Stimulated activated CD4-positive, alpha-beta T cell treated with anti-CD3 and anti-CD28 coated beads, TNF-alpha, amount 100 ng/mL, for 24 hours (primary cell): ENCODE measurements at places on chromosomes 6 and 20.

GRCh38 chr6:56037601-56038000 lies 162.2 kb upstream of the BMP5 start:
- DNase-seq, result no peak

- no peak for DNase-seq
Observed at GRCh38 chr6:81820980-81821379, 68.5 kb upstream of the TENT5A start.

- no peak for DNase-seq
Observed at GRCh38 chr6:39590871-39591393, 134.3 kb downstream of the KIF6 start.

DNA sequence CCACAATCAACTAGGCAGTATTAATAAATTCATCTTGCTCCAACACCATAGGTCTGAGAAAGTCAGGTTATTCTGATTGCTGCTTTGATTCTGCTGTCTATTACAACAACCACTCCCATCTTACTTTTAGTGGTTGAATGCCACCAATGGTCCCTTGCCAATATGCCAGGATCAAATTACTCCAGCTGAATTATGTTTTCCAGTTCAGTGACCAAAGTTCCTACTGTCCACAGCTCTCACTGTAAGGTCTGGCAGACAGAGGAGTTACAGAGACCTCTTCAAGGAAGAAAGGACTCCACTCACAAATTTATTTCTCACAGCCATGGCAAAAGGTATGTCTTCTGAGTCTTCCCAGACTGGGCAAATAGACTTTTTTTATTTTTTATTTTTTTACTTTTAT lies 557.0 kb downstream of the HAO1 start:
- no peak for DNase-seq

- DNase-seq, result no peak
Observed at GRCh38 chr6:113293423-113293740, 563.8 kb upstream of the MARCKS start.

DNA sequence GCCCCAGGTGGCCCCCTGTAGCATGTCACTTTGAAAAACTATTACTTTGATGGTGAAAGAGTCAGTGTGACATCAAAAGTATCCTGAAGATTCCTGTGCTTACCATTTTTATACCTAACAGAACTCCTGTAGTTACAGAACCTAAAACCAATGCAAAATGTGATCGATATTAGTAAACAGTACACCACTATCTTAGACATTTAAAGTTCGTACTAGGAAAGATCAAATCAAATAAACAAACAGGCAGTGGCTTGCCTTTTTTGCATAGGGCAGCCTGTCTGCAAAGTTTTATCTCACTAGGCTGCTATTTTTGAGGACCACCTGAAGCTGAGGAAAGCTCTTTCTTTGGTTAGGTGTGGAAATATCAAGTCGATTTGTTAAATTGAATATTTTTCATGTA lies 944.0 kb upstream of the CITED2 start:
- DNase-seq, result no peak

DNA sequence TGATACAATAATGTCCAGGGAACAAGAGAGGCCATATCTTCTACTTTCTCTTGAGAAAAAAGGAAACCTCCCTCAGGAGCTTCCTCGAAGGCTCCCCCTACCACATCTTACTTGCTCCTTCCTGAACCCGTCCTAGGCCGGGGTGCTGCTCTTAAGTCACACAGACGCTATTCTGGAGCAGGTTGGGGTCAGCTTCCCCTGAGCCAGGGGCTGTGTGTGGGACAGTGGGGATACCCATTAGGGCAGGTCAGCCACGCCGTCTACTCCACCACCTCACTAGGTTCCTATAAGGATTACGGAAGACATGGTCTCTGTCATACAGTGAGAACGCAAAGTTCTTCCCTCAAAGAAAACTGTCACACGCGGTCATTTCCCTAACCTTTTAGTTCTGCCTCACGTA lies 8.2 kb upstream of the PPP1R3G start:
- DNase-seq, result no peak

DNA sequence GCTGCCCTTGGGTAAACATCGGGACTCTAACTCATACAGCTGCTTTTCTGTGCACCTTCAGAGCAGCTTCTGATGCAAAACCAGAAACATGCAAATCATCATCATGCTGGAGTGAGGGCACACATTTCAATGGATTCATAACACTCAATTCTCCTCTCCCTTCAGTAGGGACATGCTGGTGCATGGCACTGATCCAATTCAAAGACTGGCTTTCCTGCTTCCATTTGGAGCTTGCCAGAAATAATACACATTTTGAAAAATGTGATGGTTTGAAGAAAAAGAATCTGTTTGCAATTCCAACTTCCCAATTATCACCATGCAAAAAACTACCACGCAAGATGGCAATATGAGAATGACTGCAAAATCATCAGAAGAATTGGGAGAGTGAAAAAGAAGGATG lies 65.2 kb upstream of the PDE10A start:
- no peak for DNase-seq
